ENCODE measurements at places on chromosomes 1 and 21.

DNA sequence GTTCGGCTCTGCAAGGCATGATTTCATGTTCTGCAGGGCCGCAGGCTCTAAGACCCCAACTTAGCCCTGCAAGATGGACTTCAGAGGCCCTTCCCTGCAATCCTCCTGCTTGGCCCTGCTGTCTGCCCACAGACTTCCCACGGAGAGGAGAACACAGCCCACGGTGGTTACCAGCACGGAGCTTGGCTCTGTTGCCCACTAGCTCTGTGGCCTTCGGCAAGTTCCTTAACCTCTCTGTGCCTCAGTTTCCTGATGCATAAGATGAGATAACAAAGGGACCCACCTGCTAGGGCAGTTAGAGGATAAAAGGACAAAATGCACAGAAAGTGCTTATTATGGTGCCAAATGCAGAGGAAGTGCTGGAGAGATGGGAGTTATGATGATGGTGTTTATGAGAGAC, 200.4 kb downstream of the HUNK start:
- DNase-seq = no peak

DNA sequence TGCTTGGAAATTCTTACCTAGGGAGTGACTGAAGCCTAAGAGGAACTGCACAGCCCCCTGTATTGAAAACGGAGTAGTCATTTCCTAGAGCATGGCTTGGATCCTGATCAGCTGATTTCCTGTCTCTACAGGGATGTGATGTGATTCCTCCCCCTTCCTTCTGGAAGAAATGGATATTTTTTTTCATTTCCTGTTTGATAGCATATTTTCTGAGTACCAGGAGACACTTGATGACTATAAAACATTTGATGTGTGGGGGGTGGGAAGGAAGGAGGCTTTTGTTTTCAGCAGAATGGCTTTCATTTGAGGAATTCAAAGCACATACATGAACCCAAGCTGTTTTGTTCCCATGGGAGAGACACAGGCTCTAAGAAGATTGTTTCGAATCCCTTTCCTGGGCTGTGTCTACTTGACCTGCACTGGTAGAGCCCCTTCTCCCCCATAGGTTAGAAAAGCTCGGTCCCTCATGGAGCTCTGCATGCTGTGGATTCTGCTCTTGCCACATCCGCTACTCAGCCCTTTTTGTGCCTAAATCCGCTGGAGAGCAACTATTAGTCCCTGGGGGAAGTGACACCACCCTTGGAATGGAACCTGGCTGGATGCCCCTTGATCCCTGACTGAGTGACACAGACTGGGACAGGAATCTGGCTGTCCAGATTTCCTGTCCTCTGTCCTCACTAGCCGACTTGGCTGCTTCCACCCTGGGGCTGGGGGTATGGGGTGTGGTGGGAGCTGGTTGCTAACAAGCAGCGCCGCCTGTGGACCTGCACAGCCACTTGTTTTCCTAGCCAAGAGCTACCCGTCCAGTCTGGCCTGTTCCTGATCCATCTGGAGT, 71.8 kb upstream of the MACF1 start:
- peak; percentile 95 for DNase-seq

- DNase-seq = peak; percentile 84
Observed at GRCh38 chr1:54323324-54323739, 82.9 kb downstream of the SSBP3 start.

DNA sequence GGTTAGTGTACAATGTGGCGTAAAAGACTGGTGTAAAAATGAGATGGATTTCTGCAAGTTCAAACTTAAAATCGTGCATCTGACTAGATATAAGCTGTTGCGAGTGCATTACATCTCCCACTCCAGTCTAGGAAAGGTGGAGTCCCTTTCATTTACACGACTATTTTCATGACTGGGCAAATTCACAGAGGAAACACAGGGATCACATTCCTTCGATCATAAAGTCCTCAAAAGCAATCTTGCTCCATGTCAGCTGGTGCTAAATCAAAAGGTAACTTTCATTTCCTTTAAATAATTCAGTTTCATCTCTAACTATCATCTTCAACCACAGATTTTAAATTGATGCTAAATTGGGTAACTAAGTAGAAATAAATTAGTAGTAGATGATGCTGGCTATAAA, 100.0 kb downstream of the HLCS start:
- DNase-seq = no peak

DNA sequence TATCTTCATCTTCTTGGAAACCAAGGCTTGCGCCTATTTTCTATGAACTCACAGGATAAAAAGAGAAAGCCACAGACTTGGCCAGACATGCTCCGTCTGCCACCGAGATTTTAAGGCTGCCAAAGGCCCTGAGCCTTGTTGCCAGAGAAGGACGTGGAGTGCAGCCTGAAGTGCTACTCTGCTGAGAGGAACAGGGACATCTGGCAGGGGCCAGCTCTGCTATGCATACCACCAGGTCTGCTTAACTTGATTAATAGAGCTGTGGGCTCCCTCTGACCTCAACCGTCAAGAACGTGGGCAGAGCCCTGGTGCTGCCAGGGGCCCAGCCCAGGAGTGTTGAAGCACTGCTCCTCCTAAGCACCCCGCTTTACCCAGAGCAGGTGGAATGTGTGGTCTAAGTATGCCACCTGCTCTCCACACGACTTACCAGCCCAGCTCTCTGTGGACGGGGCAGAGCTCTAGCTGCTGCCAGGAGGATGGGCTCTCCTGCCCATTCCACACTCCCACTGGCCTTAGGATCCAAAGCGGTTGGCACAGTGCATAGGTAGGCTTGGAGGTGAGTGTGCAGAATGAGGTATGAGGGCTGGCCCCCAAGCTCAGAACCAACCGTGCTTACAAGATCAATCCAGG, 10.6 kb downstream of the HCRTR1 start:
- DNase-seq = peak; percentile 97

DNA sequence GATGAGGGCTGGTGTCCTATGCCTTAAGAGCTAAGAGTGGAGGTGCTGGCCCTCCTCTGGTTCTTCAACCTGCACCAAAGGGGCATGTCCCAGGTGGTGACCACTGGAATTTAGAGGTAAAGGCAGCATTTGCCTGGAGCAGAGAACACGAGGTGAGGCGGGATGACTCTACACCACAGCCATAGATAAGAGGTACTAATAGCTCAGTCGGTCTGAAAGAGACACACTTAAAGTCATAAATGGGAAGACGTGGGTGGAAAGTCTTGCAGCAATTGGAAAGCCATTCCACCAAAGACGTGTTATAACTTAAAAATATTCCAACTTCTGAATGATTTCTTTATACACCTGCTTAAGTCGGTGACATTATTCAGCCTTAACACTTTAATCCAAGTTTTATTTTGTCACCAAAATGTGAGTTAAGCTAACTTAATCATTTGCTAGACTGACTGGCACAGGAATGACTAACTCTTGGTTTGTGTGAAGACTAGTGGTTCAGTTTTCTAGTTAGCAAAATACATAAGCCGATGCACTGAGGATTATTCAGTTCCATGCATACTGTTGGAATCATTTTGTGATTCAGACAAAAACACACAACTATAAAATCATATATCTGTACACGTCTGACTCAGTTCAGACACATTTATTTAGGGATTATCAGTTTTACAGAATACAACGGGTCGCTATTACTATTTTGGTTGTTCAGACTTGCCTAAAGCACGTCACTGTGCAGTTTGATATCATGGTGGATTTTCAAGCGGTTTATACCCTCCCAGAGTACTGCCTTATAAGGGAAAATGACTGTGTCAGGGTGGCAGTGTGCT, 4.6 kb upstream of the ETS2 start:
- DNase-seq = no peak

DNA sequence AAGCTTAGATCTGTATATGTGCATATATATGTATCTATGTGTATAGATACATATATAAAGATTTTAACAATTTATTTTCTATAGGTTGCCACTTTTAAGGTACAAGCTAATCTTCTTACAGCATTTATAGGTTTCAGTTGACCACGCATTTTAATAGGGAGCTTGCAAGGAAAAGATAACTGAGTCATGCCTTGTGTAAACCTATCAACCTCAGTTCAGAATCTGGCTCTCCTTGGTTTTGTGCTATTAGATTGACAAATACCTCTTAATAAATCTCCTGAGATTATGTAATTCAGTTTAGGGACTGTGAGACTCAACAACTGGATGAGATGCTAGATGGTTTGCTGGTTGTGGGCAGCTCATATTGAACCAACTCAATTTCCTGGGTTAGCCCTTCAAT, 114.7 kb upstream of the SERBP1 start:
- DNase-seq = no peak

- no peak for DNase-seq
Observed at GRCh38 chr1:61460191-61460590, 264.8 kb downstream of the TM2D1 start.

- no peak for DNase-seq
Observed at GRCh38 chr21:45444385-45444784, 39.4 kb downstream of the COL18A1 start.

DNA sequence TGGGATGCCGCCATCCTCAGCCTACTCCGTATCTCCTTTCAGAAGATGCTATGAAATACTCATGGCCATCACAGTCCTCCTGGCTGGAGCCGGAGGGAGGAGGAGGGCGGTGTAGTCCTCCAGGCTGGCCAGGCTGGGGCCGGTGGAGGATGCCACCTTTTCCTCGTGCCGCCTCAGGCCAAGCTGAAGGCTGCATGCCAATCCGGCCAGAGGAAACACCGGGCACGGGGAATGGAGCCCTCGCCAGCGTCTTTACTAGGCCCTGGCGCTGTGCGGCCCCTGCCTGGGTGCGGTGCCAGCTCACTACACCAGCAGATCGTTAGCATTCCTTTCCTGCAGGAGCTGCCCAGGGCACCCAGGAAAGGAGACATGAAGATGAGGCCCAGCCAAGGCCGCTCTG, 70.1 kb downstream of the CASZ1 start:
- DNase-seq = peak; percentile 97

DNA sequence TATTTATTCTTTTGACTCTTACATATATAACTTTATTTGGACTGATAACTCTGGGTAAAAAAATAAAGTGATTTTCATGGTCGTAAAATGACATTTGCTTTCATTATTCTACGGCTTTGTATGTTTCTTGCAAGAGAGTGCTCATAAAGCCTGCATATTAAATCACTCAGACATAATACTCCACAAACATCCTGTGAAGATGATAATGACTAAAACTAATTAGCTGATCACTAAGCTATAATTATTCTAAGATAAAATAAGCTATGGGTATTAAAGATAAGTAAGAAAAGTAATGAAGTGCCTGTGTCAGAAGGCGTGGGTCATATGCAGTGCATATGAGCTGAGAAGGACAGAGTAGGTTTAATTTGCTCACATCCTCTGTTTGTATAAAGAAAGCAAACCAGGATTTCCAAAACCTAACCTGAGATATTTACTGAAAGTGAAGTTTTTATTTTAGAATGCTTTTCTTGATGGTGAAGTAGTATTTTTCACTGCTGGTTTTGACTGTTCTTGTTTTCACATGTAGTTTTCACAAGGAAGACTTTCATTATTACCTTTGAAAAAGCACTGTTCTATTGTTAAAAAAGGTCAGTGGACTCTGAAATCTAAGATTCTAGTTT, 278.8 kb downstream of the AMY1C start:
- DNase-seq = no peak

DNA sequence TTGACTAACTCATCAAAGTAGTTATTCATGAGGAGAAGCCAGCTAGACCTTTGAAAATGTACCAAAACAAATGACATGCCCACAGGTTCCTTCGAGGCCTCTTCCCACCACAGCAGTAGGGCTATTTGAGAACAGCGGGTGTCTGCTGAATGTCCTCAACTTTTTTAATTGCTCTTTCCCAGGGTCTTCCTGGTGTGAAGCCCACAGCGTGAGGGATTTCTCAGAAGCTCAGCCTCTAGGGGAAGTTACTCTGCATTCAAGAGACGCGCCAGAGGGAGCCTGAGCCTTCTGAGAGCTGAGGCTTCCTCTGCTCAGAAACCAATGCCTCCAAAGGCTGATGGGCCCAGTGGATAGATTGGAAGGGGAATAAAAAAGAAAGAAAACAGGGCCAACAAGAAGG, 153.6 kb downstream of the OLFM3 start:
- no peak for DNase-seq

DNA sequence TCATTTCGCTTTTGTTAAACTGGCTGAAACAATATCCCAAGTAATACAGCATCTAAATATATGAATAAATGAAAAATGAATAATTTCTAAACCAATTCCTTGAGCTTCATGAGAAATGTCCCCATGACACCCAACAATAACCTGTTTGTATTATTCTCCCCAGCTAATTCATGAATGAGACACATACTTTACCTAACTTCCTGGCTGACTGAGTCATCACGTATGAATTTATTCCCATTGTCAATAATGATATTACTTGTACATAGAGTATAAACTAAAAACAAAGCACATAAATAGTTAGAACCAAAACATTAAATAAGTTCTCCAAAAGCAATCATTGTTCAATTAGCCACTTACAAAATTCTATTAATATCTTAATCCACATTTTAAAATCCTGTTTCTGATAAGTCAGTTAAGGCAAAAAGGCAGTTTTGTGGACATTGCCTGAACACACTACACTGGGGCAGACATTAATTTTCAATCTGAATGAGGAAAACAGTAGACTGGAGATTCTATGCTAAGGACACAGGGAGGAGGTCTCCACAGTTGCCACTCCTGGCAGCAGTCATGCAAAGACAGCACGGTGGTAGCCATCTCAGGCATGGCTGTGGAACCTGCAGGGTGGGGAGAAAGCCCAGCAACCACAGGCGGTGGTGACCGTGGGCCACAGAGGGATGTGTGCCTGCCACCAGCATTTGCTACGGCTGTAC, 48.2 kb downstream of the SLC9C2 start:
- DNase-seq = no peak

GRCh38 chr1:168467452-168467851, 76.3 kb downstream of the XCL2 start:
- no peak for DNase-seq

- no peak for DNase-seq
Observed at GRCh38 chr1:116287341-116288200, 85.5 kb upstream of the ATP1A1 start.

GRCh38 chr1:20233866-20234265, 47.5 kb upstream of the PLA2G2C start:
- no peak for DNase-seq

DNA sequence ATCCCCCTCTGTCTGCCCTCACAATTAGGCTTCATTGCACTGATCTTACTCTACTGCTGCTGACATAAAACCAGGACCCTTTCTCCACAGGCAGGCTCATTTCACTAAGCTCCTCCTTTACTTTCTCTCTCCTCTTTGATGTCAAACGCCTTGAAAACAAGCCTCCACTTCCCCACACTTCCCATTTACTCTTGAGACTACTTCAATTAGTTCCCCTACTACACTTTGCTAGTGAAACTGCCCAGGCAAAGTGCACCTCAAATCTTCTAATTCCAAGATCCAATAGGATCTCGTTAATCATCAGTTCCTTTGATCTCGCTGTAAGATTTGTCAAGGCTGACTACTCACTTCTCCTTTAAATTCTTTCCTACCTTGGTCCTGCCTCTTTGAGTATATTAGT, 5.9 kb upstream of the CDC20 start:
- no peak for DNase-seq

DNA sequence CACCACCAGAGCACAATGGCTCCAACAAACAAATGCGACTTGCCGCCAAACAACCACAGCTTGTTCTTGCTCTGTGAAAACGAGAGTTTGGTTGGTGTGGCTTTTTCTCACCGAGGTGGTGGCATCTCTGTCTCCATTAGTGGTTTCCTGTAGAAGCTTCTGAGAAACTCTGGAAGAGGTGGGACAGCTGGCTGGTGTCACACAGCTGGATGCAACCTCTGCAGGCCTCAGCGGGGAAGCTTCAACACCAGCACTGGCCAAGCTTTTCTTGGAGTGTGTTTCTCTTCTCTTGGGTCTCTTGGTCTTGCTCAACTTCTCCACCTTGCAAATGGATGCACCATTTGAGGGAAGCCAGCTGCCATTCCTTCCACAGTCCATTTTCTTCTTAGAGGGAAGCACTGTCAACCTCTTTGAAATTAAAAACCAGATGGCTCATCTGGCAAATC, 124.8 kb downstream of the KCNN3 start:
- no peak for DNase-seq

- DNase-seq = no peak
Observed at GRCh38 chr1:68358439-68358838, 91.3 kb downstream of the RPE65 start.

Data from thyroid gland (tissue), 4 donors.